T-helper 17 cell (primary cell): ENCODE measurements at places on chromosomes 11 and 22. TPM values are rescaled to one million over a fixed set of nuclear protein-coding genes. Genes with fewer than 3 reads are reported as not detected.

PGR gene
- total RNA-seq, result not detected

DNA sequence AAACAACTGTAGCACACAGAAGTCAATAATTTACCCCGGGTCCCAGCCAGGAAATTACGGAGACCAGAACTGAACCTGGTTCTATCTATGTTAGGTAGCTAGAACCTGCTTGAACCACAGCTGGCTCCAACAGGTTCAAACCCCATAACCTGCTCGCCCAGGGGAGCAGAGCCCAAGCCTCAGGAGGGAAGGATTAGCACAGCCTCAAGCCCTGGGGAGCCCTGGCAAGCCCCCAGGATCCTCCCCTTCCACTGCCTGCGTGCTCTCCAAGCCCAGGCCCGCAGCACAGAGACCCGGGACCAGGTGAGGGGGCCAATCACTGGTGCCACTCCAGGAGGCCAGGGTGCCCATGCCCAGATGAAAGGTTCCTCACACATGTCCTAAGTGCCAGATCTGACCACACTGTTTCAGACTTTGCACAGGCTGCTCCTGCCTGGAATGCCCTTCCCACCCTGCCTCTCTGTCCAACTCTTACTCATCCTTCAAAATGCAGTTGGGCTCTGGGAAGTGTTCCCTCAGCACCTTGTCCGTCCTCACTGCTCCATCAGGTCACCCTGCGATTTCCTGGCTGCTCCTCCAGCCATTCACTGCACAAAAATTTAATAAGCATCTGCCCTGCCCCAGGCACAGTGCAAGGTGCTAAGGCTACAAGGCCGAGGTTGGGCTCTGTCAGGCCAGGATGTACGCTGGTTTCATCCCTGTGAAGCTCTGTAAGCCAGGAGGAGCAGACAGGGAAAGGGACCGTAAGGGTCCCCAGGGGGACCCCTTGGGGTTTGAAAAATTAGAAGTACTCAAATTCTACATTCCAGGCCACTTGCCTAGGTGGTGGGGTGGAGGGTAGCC, 32.2 kb downstream of the ARRB1 start:
- DNase-seq, result no peak
- peaks cover 27% of the 10 kb centered on the region for H3K4me1 ChIP-seq
- H3K4me3 ChIP-seq, result no peak overlapping the region

DNA sequence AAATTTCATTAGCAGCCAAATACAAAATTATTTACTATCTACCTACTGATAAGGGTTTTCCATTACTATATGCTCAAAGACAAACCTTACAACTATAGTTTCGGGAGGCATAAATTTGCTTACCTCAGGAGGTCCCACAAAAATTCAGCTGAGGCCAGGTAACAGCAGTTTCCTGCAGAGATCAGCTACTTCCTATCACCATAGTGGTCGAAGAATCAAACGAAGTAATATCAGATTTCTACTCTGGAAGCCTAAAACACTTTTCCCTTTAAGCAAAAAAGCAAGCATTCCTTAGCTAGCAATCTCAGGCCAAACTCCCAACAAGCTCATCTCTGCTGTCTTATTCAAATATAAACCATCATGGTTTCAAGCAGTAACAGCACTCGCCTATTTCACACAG, 3.1 kb downstream of the NAP1L4 start:
- no peaks in the 10 kb centered on the region for H3K27me3 ChIP-seq
- H3K4me1 ChIP-seq, result peaks cover 43% of the 10 kb centered on the region
- DNase-seq, result no peak
- H3K36me3 ChIP-seq, result peaks cover 10% of the 10 kb centered on the region
- H3K27ac ChIP-seq, result peak overlapping the region; percentile 99
- peak overlapping the region; percentile 99 for H3K4me3 ChIP-seq

DNA sequence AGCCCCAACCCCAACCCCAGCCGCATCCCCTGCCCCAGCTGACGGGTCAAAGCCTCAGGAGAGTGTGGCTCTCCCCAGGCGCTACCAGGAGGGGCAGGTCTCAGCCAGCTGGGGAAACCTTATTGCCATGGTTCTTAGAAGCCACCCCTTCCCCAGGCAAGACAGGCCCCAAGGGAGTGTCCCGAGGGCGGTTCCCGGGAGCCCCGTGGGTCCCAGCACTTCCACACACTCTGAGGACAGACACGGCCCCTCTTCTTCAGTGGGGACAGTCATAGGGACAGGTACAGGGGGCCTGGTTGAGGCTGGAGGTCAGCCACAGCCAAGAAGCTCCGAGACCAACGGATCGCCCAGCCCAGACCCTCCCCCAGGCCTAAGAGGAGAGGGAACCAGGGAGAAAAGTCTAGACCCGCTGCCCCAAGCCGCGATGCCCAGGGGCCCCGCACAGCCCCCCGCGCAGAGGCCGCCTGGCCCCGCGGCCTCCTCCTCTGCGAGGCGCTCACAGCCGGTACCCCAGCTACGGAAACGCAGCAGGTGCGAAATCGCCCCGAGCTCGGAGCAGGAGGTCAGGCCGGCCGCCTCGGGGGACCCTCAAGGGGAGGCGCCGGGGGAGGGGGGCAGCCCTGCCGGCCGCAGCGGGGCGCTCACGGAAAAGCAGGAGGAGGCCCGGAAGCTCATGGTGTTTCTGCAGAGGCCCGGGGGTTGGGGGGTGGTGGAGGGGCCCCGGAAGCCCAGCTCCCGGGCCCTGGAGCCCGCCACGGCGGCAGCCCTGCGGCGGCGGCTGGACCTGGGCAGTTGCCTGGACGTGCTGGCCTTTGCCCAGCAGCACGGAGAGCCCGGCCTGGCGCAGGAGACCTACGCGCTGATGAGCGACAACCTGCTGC, 2.6 kb downstream of the KLHDC7B start:
- H3K27me3 ChIP-seq, result no peaks in the 10 kb centered on the region
- no peaks in the 10 kb centered on the region for H3K36me3 ChIP-seq
- peak; percentile 28 for DNase-seq
- peaks cover 31% of the 10 kb centered on the region for H3K4me1 ChIP-seq
- peak overlapping the region; percentile 67 for H3K27ac ChIP-seq

DNA sequence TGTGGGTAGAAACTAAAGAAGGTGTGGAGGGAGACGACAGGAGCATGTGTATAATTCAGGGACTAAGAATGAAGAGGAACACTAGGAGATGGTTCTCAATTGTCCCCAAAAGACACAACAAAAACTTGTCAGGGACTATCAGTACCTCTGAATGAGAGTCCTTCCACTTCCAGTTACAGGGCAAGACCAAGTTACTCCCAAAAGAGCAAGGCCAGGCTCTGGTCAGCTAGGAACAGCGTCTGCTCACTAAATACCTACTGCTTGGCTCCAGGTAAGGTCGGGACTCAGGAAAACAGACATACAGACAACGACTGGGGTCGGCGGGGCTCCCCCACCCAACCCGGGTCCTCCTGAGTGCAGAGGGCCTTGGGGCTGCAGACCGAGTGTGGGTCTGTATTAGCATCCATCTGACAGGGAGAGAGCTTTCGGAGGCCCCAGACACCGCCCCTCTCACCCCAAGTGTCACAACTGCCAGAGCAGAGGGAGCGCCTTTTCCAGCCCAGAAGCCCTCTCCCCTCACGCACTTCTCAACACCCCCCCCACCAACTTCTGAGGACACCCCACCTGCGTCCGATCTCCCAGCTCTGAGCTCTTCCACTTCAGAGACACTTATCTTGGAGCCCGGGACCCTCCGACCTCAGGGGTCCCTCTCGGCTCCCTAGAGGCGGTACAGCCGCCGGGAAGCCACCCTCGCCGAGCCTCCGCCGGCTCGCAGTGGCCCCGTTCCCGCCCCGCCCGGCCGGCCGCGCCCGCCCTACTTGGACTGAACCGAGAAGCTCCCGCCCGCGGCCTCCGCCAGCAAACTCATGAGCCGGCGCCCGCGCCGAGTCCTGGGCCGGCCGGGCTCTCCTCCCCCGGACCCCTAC, 522 bp downstream of the RHOG start:
- H3K27ac ChIP-seq, result peak overlapping the region; percentile 98
- H3K36me3 ChIP-seq, result peaks cover 13% of the 10 kb centered on the region

EIF3F gene
- total RNA-seq, result 376 TPM

DNA sequence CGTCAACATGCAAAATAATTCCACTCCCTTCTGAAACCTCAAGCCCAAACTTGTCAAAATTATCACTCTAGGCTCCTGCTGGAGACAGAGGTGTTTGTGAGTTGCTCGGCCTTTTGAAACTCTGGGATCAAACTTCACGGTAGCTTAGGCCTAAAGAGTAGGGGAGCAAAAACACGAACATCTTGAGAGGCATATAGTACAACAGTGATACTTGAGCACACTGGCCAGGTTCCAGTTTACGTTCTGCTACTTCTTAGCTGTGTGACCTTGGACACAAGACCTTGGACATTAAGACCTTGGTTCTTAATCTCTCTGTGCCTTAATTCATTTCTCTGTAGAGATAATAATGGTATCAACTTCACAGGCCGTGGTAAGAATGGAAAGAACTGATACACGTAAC, 123.5 kb upstream of the LMO1 start:
- DNase-seq, result no peak
- no peaks in the 10 kb centered on the region for H3K36me3 ChIP-seq
- H3K4me1 ChIP-seq, result peaks cover 5% of the 10 kb centered on the region
- peaks cover 41% of the 10 kb centered on the region for H3K27me3 ChIP-seq
- no peak overlapping the region for H3K27ac ChIP-seq

CARD18 gene
- not detected for total RNA-seq

TIGD3 gene
- total RNA-seq, result 0.21 TPM

TENM4 gene
- total RNA-seq, result 0.31 TPM

DKK3 gene
- 1.6 TPM for total RNA-seq

- DNase-seq, result no peak
- H3K4me3 ChIP-seq, result no peak overlapping the region
- H3K4me1 ChIP-seq, result peaks cover 8% of the 10 kb centered on the region
- H3K27ac ChIP-seq, result no peak overlapping the region
Measured at GRCh38 chr11:45859661-45860140, 12.4 kb downstream of the CRY2 start.
